ENCODE measurements at places on chromosomes 1 and 21.

DNA sequence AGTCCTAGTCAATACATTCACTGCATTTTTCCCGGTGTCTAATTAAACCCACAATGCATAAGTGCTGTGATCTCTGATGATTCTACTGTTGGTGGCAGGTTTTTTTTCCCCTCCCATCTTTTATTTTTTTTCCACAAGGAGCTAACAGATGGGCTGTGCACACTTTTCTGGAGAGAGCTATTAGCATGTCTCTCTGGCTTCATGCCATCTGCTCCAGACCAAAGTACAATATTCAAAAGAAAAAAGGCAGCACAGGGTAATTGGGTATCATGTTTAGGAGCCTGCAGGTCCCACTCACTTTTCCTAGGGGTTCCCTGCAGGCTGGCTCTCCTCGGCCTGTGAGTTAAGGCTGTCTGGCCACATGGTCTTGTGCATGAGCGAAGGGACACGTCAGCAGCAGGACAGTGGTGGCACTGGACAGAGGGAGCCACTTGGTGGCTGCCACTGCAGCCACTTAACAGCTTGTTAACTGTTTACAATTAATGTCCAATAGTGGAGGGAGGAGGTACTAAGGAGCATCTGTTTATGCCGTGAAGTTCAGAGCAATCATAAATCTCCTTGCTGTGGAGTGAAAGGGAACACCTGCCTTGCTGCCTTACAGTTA lies 53.5 kb upstream of the C8B start:
- no peak for DNase-seq

- no peak for DNase-seq
Observed at GRCh38 chr1:16046842-16047241, 3.3 kb downstream of the CLCNKB start.

DNA sequence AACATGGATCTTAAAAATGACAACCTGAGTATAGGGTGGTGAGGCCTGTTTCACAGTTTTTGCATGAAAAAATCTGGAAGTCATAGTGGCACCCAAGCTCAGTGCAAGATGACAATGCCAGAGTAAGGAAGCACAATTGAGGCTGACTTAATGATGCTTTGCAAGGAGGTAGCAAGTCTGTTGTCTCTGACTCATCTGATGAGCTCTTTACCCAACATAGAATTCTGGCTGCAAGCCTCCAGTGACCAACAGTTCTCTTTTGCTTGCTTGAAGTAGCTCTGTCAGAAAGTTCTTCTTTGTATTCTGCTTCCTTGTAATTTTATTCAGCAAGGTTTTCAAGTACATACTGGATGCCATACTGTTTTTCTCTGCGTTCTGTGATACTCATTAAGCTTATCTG lies 117.1 kb downstream of the FOXD2 start:
- no peak for DNase-seq

DNA sequence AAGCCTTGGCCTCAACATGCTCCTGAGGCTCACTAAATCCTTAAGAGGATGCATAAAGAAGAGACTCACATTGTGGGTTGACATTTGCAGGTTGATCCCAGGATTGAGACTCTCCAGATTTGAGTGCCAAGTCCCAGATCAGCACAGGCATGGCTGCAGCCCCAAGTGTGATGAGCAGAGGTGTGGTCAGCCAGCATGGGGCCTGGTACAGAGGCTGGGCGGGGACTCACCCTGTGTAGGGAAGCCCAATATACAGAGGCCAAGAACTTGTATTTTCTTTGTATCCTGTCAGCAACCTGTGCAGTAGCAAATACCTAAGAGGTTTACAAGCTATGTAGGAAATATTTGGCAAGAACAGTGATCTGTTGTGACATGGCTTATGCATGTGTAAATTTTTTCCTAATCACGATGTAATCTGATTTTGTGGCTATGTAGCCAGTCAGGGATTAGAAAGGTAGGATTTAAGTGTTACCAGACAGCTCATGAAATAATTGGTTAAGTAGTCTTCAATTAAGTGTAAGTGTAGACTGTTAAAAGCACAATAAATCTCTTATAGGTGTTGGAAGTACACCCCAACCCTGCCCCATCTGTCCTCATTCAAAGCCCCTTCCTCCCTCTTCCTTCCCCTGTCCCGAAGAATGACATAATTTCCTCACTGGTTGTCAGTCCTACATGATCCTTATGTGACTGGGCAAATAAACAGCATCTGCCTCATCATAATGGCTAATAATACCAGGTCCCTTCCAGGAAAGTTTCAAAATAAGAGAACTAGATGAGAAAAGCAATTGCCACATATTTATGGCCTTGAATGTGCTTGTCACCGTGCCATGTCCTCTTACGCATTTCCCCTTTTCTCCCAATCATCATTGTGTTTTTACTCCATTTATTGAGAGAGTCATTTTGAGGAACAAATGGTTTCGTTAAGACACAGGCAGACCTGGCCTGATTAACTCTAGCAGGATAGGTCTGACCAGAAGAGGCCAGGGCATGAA lies 120.9 kb downstream of the HLX start:
- no peak for DNase-seq

DNA sequence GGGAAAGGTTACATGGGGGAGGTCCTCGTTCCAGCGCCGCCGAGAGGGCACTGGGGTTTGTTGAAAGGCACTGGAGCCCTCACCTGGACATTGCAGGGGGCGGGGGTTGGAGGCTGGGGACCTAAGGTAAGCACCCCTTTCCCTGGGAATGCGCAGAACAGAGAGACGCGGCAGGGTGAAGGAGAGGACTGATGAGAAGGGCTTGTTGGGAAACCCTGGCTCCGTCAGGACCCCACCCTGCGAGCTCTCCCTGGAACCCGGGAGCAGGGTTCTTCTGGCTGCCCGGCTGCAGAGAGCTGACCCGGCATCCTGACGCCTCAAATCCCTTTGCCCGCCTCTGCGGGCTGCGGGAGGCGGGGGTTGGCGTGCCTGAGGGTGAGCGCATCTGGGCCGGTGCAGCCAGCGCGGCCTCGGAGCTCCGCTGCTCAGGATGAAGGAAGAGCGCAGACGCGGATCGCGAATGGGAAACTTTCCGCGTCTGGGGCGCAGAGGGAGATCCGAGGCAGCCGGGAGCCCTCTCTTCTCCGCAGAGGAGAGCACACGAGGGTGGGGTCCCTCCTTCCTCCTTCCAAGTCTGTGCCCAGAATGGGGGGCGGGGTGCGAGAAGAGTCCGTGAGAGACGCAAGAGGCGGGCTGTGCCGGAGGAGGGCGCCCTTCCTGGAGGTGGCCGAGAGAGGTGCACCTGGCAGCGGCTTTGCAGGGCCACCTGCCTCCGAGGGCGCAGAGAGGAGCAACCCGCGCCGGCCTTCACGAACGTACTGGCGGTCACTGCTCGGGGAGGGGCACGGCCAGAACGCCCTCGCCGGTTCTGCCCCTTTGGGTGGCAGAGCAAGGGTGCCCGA lies 2.4 kb downstream of the IGSF21 start:
- DNase-seq: peak; percentile 94

DNA sequence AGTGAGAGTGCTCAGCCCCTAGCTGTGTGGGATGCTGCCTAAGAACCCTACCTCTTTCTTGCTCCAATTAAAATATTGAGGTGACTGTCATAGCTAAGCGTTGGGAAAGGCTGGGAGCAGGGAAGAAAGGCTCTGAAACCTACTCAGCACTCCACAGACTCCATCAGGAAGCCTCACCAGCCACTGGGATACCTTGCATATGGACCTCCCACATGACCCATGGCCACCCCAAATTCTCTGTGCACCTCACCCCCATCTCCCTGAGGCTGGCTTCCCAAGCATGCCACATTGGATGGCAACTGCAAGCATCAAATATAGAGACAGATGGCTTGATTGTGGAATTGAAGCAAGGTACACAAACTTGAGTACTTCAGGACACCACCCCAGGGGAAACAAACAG lies 41.8 kb downstream of the FLVCR1 start:
- no peak for DNase-seq

DNA sequence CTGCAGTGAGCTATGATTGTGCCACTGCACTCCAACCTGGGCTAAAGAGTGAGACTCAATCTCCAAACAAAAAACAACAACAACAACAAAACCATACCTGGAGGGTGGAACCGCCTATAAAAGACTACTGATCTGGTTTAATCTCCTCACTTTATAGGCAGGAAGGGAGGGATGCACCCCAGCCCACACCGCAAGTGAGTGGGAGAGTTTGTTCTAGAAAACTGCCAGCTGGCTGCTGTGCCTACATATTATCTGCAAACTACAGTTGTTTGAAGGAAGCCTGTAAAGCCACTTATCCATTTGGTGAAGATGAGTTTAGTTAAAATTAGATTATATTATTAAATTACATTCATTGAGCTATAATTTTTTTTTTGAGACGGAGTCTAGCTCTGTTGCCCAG lies 9.1 kb upstream of the SRSF10 start:
- DNase-seq: no peak

DNA sequence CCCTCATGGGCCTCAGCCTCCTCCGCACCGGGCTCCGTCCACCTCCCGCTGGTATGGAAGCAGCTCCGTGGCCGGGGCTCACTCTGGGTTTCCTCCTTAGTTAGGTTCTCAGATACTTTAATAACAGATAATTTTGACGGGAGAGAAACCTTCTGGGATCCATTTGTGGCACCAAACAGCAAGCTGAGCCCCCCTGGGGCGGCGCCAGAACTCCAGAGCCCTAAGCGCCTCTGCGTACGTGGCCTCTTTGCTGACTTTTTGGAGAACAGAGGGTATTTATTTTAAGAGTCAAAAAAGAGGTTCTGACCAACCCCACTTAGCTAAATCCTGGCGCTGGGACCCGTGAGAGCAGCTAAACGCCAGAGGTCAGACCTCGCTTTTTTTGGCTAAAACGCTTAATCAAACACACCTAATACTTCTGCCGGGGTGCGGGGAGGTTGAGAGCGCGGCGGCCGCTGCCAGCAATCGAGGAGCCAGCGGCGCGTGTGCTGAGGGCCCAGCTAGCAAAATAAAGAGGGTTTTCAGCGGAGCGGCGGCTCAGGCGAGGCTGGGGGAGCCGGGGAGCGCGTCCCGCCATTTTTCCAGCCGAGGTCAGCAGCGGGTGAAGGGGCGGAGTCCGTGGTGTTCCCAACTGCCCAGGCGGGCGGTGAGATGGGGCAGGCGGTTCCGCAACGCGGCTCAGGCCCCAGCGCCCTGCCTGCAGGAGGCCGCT lies 171.7 kb downstream of the PRDM16 start:
- peak; percentile 92 for DNase-seq

DNA sequence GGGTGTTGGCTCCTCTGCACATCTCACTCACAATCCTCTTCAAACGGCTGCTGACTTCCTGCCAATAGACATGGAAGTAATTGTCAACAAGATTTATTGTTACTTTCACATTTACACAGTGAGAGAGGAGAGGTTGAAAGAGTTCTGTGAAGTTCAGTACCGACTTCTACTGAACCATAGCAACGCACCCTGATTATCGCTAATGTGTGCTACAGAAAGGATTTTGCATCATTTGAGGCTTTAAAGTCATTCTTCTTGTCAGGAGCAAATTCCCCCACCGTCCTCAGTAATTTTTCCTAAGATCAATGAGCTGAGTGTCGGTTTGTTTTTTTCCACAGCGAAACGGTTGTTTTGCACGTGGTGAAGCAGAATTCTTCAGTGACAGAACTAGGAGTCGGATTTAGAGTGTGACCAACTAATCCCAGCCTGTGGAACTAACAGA lies 361.0 kb downstream of the ADGRL2 start:
- no peak for DNase-seq

Data from H7 (cell line).